ENCODE measurements at places on chromosomes 7 and 10. TPM values are rescaled to one million over a fixed set of nuclear protein-coding genes. Genes with fewer than 3 reads are reported as not detected.

The RASA4B gene
- 27.5 TPM for total RNA-seq

The ANAPC16 gene
- total RNA-seq, result 85.6 TPM

The TET1 gene
- total RNA-seq, result 1.1 TPM

The LAMB1 gene
- total RNA-seq, result 43.9 TPM

The ZNF239 gene
- total RNA-seq, result 1.1 TPM

The CNPY1 gene
- not detected for total RNA-seq

The ZNF92 gene
- total RNA-seq, result 10.4 TPM

The PNLIPRP2 gene
- total RNA-seq, result 0.29 TPM

The APBB1IP gene
- 2.5 TPM for total RNA-seq

The PRKAR2B gene
- 5.0 TPM for total RNA-seq

All from lower leg skin (tissue), 4 donors.